GM19239 (cell line): ENCODE measurements at places on chromosomes 12 and 14.

GRCh38 chr14:68157971-68158371 lies 338.4 kb downstream of the RAD51B start:
- DNase-seq = no peak

DNA sequence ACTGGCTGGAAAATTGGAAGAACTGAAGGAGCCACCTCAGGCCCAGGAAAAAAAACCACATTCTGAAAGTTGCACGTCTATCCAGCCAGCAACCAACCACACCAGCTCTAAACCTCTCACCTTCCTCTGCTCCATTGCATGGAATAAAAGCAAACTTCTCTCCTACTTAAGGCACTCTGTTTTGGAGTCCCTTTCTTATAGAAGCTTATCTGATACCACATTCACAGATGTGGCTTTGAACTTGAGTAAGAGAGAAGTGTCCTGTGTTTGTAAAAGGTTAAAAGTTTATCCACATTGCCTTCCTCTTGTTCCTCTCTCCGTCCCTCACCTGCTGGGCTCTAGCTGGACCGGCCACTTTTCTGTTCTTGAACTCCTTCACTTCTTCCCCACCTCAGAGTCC lies 99.6 kb upstream of the PLXNC1 start:
- DNase-seq = no peak

DNA sequence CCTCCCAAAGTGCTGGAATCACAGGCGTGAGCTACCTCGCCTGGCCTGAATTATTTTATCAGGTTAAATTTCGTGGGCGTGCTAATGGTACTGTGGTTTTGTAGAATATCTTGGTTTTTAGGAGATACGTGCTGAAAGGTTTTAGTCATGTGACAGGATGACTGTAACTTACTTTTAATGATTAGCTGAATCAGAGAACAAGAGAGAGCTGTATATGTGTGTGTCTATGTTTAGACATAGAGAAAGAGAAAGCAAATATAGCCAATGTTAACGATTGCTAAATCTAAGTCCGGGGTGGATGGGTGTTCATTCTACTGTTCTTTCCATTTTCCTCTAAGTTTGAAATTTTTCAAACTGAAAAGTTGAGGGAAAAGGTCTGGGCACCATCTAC lies 9.2 kb upstream of the PNMA1 start:
- no peak for DNase-seq

DNA sequence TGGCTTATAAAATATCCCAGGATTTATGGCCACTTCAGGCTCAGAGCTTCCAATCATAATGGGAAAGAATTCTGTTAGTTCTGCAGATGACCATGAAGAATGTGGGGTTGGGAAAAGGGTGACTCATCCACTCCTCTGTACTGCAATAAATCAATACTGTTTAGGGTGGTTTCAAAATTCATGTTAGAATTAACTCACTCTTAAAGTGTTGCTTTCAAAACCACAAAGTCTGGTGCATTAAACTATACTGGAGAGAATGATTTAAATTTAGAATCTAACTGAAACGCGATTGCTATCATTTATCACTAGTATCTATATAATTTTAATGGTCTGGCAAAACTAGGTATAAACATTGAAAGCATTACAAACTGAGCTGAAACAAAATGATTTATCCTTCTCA lies 798 bp downstream of the CCDC198 start:
- no peak for DNase-seq

- no peak for DNase-seq
Observed at GRCh38 chr12:80763874-80764273, 47.2 kb downstream of the MYF5 start.

DNA sequence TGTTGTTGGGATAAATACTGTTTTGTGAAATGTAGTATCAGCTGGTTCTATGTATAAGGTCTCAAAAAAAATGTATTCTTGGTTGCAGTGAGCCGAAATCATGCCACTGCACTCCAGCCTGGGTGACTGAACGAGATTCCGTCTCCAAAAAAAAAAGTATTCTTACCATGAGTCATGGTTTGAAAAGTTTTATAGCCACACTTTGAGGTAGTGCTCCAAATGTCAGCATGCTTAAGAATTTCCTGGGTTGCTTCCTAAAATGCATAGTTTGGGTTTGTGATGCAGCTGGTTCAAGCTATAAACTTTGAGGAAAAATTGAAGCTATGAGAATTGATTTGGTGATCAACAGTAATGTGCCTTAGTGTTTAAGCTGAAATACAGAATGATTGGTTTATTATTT lies 48.0 kb downstream of the ETNK1 start:
- DNase-seq = no peak
